ENCODE measurements at places on chromosomes 16 and 17.
A peak's percentile ranks its signal among the peaks of the same experiment; 100 is the strongest.

- DNase-seq, result no peak
These were observed 1.1 kb downstream of the TSEN54 start for GRCh38 chr17:75517297-75517865.

DNA sequence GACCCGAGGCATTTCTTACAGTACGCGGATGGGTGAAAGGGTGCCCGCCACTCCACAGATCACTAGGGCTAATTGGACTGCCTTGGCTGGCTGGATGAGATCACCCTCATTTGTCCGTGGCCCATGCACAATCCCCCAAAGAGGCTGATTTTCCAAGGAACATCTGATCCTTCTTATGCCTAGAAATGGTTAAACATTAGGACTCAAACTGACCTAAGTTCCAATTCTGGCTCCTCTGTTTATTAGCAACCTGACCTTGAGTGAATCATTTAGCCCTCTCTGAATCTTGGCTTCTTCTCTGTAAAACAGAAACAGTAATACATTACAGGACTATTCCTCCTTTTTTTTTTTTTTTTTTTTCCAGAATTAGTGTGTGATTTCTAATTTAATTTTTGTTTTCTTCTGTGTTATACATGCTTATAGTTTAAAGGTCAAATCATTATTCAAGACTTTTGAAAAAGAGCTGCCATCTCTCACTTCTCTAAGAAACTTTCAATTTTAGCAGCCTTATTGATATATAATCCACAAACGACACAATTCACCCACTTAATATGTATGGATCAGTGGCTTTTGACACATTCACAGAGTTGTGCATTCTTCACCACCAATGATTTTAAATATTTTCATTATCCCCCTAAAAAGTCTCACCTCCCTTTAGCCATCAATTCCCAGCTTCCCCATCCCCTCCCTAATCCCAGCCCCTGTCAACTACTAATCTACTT, 45.4 kb upstream of the TMEM132E start:
- no peak for DNase-seq

GRCh38 chr16:27365142-27366089, 36.6 kb upstream of the IL21R start:
- no peak for DNase-seq

DNA sequence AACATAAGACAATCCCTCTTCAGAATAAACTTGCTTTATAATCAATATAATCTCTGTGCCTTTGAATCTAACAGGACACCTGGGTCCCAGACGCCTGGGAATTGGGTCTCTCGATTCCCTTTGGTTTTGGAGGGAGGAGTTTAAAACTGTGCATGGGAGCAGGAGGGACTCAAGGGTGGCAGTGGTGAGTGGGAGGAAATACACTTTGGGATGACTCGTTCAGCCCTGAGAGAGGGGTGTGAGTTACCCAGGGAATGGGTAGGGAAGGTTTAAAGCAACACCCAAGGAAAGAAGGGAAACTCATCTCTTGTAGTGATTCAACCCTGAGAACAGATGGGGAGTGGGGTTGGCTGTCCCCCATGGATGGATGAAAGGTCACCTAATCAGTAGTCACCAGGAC, 1.6 kb downstream of the RANGRF start:
- DNase-seq, result no peak

DNA sequence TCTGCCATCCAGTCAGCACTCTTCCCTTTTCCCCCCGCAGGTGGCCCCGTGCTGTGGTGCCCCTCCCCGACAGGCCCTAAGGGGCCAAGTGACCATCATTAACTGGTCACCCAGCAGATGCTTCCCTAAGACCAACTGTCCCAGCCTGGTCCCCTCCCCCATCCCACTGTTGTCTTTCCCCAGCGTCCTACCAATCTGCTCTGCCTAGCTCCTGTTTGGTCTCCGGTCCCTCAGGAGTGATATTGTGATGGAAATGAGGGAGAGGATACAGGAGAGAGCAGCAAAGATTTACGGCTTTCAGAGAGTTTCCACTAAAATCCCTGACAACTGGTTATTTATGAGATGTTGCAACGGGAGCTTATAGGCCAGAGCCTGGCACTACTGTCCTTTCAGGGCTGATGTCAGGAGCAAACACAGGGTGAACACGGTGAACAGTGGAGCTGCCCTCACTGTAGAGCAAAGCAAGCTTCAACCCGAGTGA, 1.4 kb upstream of the TTLL6 start:
- no peak for DNase-seq

DNA sequence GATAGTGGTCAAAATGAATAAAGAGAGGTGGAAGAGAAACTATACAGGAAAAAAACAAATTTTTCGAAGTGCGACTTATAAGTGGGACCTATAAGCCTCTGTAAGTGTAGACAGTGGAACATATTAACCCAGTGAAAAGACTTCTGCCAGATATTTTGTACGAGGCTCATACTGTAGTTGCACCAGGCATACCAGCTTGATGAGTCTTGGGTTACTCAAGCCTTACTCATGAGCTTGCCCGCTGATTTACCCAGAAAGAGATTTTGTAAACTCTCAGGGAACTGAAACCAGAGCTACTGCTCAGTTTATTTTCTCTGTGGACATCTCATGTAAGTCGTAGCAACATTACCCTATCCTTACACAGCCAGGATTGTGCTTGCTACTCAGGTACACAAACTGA, 708.0 kb upstream of the SOX9 start:
- DNase-seq, result no peak

- DNase-seq, result no peak
These were observed 17.2 kb downstream of the RARA start for GRCh38 chr17:40326014-40326831.

- no peak for DNase-seq
These were observed 12.8 kb downstream of the STAC2 start for GRCh38 chr17:39212841-39213480.

- DNase-seq, result no peak
These were observed 28.4 kb upstream of the ZFPM1 start for GRCh38 chr16:88424587-88425235.

- no peak for DNase-seq
These were observed 9.7 kb upstream of the DCAF7 start for GRCh38 chr17:63540590-63540989.

DNA sequence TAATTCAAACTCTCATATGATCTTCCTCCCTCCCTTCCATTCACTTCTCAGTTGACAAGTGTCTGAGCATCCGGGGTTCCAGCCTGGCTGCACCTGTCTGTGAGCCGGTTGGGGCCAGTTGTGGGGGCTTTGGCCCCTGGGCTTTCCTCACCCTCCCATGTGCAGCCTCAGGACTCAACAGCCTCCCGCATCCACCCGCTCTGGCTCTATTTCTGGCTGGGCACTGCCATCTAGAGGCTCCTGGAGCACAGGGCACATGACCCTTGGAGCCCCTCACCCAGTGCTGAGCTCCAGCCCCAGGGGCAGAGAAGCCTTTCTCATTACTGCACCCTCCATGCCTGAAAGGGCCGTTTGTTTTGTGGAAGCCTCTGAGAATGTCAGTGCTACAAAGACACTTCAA, 43.3 kb downstream of the HAPSTR1 start:
- peak; percentile 47 for DNase-seq

- DNase-seq, result no peak
These were observed 21.1 kb upstream of the RPH3AL start for GRCh38 chr17:373613-374230.

- DNase-seq, result no peak
These were observed 4.7 kb downstream of the CHD3 start for GRCh38 chr17:7893187-7893880.

GRCh38 chr17:67074781-67075180, 30.4 kb downstream of the CACNG1 start:
- no peak for DNase-seq

GRCh38 chr16:54846766-54847165, 83.9 kb upstream of the IRX5 start:
- DNase-seq, result no peak

GRCh38 chr17:17757956-17758845, 76.9 kb downstream of the RAI1 start:
- no peak for DNase-seq

GRCh38 chr17:40203131-40203530, 16.0 kb upstream of the WIPF2 start:
- DNase-seq, result no peak

DNA sequence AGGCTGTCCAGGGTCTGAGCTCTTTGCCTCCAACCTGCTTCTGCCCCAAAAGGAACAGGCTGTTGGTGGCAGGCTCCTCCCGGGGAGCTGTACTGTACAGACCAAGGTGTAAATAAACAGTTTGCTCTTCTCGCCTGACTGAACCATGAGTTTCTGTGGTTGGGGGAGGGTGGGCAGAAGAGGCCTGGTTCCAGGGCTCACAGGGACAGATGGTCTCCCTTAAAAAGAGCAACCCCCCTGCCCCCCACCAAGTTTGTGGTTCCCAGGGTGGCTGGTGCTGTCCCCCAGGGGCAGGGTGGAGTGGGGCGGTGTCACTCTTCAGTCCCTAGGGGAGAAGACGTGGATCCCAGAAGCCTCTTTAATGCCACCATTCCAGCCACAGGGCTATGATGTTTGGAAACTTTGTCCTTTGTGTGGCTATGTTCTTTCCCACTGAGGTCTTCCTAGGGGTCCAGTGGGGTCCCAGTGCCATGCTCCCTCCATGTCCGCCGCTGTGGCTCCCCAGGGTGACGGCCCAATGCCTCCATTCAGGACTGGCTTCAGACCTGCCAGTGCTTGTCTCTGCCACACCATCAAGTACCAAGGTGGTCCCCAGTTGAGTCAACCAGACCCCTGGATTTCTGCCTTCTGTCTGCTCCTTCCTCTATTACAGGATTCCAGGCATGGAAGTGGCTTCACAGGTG, 146.7 kb downstream of the RAB11FIP4 start:
- DNase-seq, result no peak

DNA sequence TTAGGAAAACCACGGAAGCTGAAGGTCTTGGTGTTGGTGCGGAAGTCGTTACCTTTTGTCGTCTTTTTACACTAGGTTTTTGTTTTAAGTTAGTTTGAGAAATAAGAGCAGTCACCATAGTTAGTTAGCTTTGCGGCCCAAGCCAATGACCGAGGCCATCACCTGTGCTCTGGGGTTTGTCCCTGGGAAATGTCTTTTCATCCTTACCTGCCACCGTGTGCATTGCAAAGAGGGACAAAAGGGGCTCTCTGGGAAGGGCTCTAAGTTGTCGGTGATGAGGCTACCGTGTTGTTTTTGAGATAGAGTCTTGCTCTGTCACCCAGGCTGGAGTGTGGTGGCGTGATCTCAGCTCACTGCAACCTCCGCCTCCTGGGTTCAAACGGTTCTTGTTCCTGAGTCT, 49.8 kb downstream of the NDE1 start:
- no peak for DNase-seq

GRCh38 chr16:56931271-56931891, 561 bp upstream of the HERPUD1 start:
- DNase-seq, result peak; percentile 14

GRCh38 chr16:50234771-50235556, 31.4 kb upstream of the ADCY7 start:
- DNase-seq, result no peak

DNA sequence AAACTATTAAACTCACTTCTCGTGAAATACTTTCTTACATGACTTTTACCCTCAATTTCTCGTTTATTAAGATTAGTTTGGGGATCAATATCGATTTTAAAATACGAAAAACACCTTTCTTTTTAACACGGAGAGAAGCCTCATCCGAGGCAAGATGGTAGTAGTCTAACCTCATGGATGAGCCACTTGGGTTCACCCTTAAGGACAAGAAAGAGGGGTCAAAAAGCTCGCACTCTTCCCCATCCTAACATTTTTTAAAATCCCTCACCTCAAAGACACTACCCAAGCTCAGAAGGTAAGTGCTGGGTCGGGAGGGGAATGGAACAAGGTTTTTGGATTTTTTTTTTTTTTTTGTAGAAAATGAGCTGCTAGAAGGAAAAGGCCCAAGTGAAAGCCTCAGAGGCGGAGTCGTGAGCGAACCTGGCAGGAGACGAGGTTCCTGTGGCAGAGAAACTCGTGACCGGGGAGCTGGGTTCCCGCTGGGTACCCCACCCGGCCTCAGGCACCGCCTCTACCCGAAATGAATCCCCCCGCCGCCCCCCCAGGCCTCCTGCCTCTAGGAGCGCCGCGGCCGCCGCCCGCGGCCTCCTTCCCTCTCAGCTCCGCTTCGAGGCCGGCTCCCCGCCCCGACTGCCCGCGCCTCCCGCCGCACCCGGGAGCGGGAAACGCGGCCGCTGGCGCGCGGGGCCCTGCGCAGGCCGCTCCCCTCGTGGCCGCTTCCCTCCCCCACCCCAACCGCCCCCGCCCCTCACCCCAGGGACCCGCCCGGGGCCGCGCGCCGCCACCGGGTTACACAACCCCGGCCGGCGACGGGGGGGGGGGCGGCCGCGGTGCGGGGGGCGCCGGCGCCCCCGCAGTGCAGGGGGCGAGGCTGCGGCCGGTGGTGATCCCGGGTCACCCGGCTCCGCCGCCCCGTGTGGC, 1.6 kb downstream of the NUFIP2 start:
- peak; percentile 42 for DNase-seq
